Substantia nigra (tissue), 51 donors: ENCODE measurements at places on chromosomes 3 and 15.

- no peak for DNase-seq
Observed at GRCh38 chr3:172288651-172289050, 159.6 kb downstream of the GHSR start.

GRCh38 chr3:186882881-186883685, 40.6 kb downstream of the ADIPOQ start:
- DNase-seq: no peak

DNA sequence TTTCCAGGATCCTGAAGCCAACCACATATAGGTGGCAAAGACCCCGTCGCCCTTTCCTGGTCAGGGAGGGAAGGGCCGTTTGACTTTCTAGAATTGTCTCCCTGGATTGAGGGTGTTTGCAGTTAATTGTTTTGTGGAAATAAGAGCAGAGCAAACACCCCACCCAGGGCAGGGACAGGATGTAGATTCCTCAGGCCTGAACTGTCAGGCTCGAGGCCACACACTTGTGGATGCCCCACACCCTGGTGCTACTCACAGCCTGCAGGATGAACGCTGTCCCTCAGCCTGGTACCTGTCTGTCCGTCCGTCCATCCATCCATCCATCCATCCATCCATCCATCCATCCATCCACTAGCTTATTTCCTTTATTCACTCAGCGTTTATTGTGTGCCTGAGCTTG, 29.9 kb upstream of the FLNB start:
- no peak for DNase-seq

GRCh38 chr15:89175617-89176191, 45.7 kb downstream of the RLBP1 start:
- no peak for DNase-seq

GRCh38 chr15:89652666-89653065, 2.6 kb downstream of the KIF7 start:
- DNase-seq: no peak

- no peak for DNase-seq
Observed at GRCh38 chr3:32366638-32367397, 24.8 kb upstream of the CMTM7 start.

GRCh38 chr3:171001957-171002694, 24.4 kb downstream of the SLC2A2 start:
- no peak for DNase-seq

GRCh38 chr3:196335503-196335948, 2.7 kb downstream of the TM4SF19 start:
- DNase-seq: no peak

DNA sequence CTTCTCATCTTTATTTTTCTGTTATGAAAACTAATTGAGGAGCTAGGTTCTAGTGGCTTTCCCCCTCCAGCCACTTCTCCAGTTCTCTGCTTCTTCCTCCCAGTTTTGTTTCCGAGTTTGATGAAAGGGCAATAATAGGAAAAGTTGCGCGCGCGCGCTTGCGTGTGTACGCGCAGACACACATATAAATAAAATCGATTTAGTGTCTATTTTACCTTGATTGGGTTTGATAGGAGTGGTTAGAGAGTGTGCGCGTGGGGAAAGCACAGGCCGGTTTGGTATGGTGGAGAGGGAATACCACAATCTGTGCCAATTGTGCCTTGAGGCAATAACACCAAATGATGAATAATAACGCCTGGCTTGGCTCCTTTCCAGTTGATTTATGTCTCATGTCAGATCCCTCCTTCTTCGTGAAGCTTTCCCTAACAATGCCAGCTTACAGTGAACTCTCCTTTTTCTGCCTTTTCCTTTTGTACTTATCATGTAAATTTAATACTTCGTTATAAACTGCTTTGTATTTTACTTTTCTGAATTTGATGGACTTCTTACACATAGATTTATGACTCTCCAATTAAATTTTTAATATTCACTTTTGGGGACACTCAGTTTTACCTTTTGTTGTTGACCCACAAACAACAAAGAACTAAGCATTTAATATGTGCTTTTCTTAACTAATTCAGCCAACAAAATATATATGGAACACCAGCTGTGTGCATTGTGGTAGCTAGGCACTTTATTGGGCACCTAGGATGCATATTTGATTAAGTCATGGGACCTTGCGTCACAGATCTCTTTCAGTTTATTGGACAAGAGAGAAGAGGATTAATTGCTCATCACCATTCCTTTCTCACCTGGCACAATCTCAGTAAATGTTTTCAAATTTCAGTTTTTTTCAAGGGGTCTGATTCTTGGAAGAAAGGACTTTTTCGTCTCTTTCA, 1.7 kb downstream of the TIPARP start:
- peak; percentile 74 for DNase-seq

DNA sequence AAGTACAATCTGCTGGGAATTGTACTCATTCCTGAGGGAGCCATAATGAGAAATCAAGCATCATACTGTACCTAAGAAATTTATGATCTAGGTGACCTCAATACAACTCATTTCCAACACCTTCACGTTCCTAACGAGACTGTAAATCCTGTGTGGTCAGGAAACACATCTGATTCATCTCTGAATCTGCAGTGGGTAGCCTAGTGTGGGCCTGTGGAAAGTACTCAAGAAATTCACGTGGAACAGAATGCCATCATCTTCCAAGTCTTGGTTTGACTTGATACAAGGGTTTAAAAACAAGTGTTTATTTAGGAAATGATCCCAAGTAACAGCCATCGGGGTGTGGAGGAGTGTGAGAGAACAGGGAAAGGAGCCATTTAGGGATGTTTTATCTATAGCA, 568.9 kb downstream of the EDEM1 start:
- DNase-seq: no peak

DNA sequence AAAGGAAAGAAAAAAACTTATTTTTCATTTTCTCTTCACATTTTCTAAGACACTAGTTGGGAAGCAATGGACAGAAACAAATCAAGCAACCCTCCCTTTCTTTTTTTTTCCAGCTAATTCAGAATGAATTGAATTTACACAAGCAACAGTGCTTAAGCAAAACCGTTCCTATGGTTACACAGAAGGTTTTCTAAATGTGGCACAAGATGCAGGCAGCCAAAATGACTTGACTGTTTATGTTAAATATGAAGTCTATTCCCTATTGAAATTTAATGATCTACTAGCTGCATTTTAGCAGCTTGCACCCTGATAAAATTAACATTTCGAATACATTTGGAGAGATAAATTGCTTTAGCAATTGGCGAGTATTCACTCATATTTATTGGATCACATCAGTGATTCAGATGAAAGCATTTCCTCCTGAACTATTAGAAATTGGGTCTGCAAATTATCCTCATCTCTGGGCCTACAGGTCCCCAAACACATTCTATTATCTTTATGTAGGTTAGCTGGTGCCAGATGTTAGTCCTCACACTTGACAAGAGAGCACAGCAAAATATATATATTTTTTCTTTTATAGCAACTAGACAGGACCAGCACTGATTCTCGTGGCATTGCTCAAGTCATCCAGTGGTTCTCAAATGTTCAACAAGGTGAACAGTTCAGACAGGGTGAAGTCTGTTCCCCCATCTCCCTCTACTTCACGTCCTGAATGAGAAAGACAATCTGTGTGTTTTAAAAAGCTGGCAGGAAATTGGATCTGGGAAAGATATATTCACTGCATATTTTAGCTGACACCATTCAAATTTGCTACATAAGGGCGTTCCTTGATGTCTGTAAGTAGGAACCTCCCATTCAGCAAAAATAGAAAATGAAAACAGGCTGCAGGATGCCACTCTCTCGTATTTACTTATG, 463.6 kb upstream of the KCNMB2 start:
- DNase-seq: no peak

- no peak for DNase-seq
Observed at GRCh38 chr3:60413551-60413950, 837.7 kb downstream of the FHIT start.

GRCh38 chr3:113753376-113753985, 6.6 kb downstream of the ATP6V1A start:
- DNase-seq: no peak

DNA sequence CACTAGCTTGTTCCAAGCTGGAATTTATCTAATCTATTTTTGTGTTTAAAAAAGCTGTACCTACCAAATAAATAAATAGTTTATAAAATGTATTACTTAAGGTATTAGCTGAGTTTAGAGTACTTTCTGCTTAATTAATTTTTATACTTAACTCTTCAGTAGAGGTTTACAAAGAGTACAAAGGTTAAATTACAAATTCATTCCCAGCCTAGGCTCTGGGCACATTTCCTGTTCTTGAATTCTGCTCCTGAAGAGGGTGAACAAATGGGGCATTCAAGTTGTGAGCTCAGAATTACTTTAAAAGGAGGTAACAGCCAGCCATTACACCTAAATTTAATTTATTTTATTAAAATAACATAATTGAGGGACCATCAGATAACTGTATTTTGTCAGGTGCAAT, 26.4 kb downstream of the MKRN2 start:
- DNase-seq: no peak

DNA sequence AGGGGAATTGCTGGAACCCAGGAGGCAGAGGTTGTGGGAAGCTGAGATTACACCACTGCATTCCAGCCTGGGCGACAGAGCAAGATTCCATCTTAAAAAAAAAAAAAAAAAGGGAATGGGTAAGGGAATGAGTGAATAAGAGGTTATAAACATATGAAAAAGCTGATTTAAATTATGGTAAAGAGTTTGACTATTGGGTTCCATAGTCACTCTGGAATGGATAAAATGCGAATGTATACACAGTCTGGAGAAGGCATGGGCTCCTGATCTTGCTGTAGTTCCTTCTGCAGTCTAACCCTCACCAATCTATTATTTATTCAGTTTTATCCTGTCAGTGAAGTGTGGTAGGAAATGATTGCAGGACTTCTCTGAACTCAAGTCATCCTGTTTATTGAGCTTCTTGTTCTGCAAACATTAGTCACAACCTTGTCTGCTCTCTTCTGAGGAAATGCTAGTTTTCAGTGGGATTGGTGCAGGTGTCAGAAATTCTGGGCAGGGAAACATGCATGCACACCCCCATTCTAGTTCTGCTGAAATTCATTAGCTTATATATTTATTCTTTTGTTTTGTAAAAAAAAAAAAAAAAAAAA, 190.9 kb upstream of the CFAP20DC start:
- no peak for DNase-seq

DNA sequence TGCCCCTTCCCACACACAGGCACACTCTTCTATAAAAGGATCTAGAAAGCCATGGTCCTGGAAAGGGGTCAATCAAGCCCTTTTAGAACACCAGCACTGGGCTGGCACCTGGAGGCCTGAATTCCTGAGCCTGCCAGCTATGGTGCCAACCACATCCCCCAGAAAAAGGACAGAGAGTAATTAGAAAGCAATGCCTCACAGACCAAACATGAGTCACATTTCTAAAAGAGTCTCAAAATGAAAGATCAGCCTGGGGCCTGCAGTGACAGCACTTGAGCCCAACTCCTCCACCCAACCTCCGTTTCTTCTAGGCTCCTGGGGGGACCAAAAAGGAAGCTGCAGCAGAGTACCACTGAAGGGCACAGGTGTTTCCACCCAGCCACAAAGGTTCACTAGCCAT, 14.1 kb downstream of the MYLK start:
- DNase-seq: no peak

DNA sequence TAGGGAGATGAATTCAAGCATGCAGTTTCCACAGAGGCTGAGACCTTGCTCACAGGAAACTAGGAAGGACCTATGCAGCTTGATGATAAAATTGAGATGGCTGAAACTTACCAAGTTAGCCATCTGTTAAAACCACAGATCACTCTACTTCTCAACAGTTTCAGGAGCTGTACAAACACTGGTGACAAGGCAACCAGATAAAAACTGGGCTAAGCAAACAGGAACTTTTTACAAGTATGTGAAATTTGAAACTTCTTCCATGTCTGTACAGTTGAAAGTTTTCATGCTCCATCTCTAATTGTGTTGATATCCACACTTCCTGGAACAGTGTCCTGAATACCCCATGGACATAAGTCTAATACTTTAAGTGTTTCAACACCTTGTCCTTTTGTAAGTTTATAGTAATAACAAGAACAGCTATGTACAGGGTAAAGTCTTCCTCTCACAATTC, 78.2 kb downstream of the FAIM start:
- no peak for DNase-seq

- no peak for DNase-seq
Observed at GRCh38 chr15:70855764-70856163, 1.8 kb upstream of the LARP6 start.

GRCh38 chr3:172112734-172113120, 73.3 kb downstream of the FNDC3B start:
- DNase-seq: no peak

- no peak for DNase-seq
Observed at GRCh38 chr3:47250309-47251060, 32.1 kb downstream of the KIF9 start.
